ENCODE measurements at places on chromosomes 1 and 21.

GRCh38 chr1:56911098-56911938 is 54.5 kb downstream of the C8B start:
- no peak for DNase-seq

- DNase-seq: no peak
These were observed 51.0 kb downstream of the RPL5 start for GRCh38 chr1:92882819-92883218.

GRCh38 chr1:186763107-186763506 is 65.6 kb upstream of the PLA2G4A start:
- no peak for DNase-seq

- DNase-seq: no peak
These were observed 3.9 kb upstream of the HES4 start for GRCh38 chr1:1003618-1004419.

Data from NCI-H187 treated with DMSO at 0.1 percent for 48 hours (cell line).